ENCODE measurements at places on chromosomes 6 and 20.

- DNase-seq = no peak
Observed at GRCh38 chr20:47389867-47390347, 33.4 kb upstream of the ZMYND8 start.

GRCh38 chr6:56151609-56152224 is 95.7 kb downstream of the COL21A1 start:
- no peak for DNase-seq

DNA sequence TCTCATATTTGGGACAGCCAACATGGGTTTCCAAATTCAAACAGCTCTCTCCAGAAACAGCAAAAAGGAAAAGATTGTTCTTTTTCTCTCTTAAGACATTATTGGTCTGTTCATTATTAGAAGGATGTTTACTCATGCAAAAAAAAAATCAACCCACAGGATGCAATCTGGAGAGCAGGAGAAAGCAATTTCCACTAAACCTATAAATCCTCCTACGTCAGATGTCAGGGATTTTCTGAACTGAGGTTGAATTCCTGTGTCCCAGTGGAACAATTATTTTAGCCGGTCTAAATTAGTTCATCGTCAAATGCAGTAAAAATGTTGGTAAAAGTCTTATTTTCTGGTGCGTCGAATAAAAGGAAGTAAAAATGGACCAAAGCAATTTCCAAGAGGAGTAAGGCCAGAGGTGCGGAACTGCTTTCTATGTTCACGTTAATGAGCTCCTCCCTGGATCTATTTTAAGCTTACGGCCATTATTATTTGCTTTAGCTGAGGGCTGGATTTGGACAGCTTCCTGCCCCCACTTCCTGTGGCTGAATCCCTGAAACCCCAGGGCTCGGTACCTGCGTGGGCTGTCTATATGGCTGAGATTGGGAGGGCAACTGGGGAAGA is at the start of gene GABRR1:
TSS of gene GABRR1 (minus strand) at position 60 of the 612 bp plus-strand sequence. CDS start at position 24, 36 bp downstream.
- no peak for DNase-seq

GRCh38 chr6:170542031-170542719 is 10.9 kb downstream of the PSMB1 start:
- DNase-seq = no peak

DNA sequence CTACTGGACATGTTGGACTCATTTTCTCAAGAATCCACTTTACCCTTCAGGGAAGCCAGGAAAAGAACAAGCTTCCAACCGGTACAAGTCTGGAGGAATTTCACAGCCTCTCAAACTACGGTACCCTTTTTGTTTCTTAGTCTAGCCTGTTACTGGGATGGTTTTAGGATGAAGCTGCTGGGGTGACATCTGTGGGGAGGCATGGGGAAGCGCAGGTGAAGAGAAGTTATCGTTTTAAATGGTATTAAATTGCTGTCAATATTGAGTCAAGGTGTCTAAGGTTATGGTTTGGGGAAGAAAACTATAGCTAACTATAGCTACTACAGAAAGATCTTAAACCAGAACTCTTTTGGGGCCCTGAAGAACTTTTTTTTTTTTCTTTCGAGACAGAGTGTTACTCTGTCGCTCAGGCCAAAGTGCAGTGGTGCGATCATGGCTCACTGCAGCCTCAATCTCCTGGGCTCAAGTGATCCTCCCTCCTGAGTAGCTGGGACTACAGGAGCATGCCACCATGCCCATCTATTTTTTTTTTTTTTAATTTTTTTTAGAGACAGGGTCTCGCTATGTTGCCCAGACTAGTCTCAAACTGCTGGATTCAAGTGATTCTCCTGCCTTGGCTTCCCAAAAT is 128.7 kb downstream of the RIN2 start:
- no peak for DNase-seq

GRCh38 chr6:112043032-112044007 is 10.6 kb upstream of the CCN6 start:
- DNase-seq = no peak

DNA sequence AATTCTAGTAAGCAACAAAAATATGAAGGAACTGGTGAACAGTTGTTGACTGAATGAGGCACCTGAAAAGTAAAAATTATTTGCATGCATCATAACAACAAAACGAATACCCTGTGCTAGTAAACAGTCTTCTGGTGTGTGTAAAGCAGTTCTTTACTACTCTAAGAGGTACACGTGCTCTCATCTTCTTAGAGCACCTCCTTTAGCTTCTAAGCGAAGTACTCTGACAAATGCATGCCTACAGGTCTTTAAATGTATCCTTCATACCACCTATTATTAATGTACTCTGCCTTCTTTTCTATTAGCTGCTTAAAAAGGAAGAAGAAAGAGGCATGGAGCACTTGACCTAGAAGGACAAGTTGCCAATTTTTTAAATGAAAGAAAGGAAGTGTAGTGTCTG is 32.2 kb upstream of the MYB start:
- DNase-seq = no peak

DNA sequence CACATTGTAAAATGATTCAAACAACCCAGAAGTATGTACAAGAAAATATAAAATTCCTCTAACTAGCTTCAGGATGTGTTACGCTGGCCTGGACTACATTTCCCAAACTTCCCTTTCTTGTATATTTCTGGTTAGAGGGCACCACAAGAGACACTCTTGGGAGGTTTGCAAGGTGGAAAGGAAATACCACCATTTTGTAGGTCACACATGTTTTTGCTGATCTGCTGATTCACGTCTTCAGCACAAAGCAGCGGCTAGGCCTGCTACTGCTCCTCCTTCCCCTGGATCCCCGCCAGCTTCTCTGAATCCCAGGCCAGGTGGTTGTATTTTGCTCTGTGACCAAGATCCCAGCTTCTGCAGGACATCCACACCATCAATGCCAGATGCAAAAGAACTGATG is 104.2 kb downstream of the AGPAT4 start:
- DNase-seq = no peak

DNA sequence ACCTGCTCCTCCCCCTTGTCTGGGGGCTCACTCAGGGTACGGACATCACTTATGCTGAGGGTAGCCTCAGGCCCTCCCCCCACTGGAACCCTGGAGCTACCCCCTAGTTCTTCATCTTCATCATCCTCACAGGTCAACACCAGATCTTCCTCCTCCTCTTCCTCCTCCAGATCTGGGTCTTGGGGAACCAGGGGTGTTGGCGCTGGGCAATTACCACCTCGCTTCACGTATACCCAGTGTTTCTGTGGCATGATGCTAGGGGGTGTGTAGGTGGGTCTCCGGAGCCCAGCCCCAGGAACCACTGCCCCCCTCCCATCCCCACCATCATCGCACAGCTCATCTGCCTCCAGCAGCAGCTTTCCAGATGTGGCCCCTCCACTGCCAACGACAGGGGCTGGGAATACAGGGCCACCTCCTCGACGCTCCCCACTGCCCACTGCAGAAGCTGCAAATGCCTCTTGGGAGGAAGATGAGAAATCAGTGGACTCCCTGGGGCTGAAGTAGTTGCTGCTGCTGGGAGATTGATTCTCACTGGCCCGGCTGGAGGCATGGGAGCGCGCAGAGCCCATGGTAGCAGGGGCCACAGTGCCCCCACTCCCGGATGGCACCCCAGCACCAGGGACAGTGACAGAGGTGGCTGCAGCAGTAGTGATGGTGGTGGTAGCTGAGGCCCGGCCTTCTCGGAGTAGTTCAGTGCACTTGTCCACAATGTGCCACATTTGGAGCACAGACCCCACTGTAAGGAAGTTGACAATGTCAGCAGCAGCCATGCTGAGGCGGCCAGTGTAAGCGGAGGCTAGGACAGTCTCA is 1.5 kb downstream of the ZBTB22 start:
- DNase-seq = no peak
